ENCODE measurements at places on chromosomes 16 and 17.

DNA sequence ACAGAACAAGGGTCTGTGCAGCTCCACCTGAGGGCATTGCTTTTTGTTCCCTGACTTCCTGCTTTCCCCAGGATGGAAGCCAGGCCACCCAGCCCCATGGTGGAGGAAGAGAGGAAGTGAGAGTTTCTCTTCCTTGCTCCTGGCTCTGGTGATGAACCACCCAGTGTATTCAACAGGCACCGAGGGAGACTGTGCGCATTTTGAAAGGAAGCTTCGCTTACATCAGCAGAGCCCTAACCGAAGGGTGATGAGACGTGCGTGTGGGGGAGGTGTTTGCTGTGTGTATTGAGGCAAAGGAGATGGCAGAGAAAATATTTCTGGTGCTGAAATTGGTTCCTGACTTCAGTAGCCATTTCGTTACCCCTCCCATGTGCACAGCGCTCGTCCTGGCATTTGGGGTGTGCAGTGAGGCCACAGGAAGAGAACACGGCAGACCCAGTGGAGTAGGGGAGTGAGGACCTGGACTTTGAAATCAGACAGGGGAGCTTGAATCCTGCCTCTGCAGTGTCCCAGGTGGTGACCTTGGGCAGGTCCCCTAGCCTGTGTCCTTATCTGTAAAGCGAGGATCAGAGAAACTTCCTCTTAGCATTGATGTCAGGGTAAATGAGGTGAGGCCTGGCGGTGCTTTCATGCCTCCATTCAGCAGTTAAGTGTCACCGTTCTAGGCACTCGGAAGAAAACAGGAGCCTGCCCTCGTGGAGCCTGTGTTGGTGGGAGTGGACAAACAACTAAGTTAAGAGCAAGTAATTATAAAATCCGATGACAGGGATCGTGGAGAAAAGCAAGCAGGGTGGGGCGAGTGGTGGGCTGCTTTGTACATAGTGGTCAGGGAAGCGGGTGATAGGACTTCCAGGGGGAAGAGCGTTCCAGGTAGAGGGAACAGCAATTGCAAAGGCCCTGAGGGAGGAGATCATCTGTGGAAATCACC is 7.4 kb downstream of the CMIP start:
- DNase-seq: no peak

GRCh38 chr16:50259334-50260205 is 6.8 kb upstream of the ADCY7 start:
- DNase-seq: peak; percentile 72

DNA sequence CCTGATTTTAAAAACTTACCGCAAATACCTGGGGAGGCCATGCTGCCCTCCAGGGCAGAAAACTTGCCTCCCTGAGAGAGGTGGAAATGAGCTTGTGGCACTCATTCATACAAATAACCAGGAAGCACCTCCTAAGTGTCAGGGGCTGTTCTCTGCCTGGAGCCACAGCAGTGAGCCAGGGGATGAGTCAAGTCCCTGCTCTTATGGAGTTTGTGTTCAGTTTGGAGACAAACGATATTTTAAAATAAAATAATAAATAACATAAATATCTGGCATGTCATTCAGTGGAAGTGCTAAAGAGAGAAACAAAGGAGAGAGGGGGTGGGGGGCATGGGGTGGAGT is 313.8 kb downstream of the C16orf95 start:
- no peak for DNase-seq

DNA sequence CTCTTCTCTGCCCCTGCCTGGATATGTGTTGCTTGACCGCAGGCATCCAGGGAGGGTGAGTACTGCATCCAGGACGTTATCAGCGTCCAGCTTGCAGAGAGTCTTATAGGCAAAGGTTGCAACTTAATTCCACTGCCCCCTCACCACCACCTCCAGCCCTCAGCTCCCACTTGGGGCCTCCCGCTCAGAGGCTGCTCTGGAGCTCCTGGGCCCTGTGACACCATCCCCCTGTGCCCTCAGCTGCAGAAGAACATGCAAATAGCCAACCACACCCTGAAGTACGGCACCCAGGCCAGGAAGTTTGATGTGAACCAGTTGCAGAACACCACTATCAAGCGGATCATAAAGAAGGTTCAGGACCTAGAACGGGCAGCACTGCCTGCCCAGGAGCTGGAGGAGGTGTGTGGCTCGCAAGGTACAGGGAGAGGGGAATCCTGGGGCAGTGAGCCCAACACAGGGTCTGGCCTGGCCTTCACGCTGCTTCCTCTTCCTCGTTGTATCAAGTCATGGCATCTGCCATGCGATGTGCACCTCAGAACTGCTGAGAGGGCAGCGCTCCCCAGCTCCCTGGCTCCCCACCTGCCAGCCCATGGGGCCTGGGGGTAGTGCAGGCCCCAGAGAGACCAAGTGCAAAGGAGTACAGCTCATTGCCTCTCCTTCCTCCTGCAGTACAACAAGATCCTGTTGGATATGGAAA is 9.6 kb downstream of the ACE start:
- no peak for DNase-seq

DNA sequence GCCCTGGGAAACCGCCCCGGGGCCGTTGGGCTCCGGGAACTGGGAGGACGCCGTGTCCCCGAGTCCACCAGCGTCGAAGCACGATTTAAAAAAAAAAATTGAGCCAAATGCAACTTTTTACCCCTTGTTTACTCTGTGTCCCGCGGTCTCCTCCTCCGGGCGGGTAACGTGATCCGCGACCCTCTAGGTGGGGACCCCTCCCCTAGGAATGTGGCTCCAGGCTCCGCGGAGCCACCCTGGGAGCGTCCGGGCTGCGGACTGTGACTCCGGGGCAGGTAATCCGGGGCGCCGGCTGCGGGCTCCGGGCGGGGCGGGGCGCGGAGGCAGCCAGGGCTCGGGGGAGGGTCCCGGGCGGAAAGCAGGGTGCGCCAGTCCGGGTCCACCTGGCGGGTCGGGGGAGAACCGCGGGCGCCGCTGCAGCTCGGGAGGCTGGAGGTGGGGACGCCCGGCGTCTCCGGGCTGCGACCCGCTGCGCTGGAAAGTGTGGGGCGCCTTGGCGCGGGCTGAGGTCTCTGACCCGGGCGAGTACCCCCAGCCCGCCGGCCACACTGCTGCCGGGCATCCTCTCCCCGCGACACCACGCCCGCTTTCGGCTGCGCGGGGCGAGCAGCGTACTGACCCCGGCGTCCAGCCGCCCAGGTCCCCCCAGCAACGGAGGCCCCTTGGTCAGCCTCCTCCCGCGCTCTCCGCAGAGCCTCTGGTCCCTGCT is 852 bp upstream of the HELZ start:
- DNase-seq: peak; percentile 35

DNA sequence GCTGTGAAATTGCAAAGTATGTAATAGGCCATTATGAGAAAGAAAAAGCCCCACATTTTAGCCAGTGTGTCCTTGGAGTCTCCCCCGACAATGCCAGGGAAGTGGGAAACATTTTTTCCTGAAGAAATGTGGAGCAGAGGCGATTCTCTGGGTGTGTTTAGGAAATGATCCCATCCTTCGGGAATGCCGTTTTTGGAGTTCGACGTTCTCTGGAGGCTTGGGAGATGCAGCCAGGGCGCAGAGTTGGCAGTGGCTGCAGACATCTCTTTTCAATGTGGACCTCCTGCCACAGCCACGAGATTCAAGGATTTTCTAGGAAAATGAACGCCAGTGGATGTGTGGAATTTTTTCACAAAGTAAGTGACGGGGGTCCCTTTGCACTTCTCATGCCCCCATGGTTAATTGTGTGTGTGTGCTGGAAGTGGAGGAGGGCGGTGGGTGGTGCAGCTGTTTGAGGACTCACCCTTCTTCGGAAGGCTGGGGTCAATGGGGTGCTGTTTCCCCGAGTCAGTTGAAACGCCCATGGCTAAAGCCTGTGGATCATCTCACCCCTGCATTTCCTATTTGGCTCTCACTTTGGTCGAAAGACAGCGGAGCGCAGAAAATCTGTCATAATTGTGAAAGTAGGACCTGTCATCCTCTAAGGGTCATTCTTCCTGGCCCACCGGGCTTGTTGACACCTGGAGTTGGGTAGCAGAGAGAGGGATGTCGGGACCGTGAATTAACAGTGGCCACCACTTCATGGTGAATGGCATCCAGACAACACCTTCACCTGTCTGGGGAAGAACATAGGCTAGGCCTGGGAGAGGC is 73.2 kb downstream of the CMIP start:
- DNase-seq: no peak

All from ovary (tissue), 10 donors.